ENCODE measurements at places on chromosomes 1 and 21. TPM values are rescaled to one million over a fixed set of nuclear protein-coding genes. Genes with fewer than 3 reads are reported as not detected.

The GRHL3 gene
- total RNA-seq, result not detected

The SYF2 gene
- 34.3 TPM for total RNA-seq

The SV2A gene
- total RNA-seq, result 3.3 TPM

The GPR89B gene
- total RNA-seq, result 7.8 TPM

The KLF17 gene
- not detected for total RNA-seq

All from vein endothelial cell (primary cell).